ENCODE measurements at places on chromosomes 1 and 21.

GRCh38 chr1:91851130-91852010 is 34.6 kb downstream of the TGFBR3 start:
- no peak for DNase-seq

- no peak for DNase-seq
Observed at GRCh38 chr1:119947468-119947867, 51.2 kb upstream of the ADAM30 start.

GRCh38 chr1:86912281-86912900 is 1.5 kb downstream of the SELENOF start:
- DNase-seq, result no peak

DNA sequence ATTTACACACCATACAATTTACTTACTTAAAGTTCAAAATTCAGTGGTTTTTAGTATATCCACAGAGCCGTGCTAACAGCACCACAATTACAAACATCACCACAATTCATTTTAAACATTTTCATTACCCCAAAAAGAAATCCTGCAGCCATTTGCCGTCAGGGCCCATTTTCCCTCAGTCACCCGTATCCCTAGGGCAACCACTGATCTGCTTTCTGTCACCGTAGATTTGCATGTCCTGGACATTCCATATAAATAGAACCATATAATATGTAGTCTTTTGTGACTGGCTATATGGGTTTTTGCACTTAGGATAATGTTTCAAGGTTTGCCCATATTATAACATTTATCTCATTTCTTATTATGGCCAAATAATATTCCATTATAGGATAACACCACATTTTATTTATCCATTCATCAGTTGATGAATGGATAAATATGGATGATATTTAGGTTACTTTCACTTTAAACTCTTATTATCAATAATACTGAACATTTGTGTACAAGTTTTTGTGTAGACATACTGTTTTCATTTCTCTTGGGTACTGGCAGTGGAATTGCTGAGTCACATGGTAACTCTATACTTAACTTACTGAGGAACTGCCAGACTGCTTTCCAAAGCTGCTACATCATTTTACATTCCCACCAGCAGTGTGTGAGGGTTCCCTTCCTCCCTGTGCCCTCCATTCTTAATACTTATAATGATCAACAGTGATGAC is 68.9 kb downstream of the ST3GAL3 start:
- no peak for DNase-seq

- DNase-seq, result no peak
Observed at GRCh38 chr1:245409341-245410195, 254.8 kb downstream of the KIF26B start.

DNA sequence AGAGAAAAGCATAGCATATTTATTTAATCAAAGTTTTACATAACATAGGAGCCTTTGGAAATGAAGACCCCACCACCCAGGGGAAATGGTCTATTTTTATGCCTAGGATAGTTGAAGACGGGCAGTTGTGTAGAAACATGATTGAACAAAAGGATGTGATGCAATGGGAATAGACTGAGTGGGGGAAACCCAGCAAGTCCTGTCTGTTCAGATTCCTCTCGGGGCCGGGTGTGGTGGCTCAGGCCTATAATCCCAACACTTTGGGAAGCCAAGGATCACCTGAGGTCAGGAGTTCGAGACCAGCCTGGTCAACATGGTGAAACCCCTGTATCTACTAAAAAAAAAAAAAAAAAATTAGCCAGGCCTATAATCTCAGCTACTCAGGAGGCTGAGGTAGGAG is 298.3 kb downstream of the MATN1 start:
- DNase-seq, result no peak

DNA sequence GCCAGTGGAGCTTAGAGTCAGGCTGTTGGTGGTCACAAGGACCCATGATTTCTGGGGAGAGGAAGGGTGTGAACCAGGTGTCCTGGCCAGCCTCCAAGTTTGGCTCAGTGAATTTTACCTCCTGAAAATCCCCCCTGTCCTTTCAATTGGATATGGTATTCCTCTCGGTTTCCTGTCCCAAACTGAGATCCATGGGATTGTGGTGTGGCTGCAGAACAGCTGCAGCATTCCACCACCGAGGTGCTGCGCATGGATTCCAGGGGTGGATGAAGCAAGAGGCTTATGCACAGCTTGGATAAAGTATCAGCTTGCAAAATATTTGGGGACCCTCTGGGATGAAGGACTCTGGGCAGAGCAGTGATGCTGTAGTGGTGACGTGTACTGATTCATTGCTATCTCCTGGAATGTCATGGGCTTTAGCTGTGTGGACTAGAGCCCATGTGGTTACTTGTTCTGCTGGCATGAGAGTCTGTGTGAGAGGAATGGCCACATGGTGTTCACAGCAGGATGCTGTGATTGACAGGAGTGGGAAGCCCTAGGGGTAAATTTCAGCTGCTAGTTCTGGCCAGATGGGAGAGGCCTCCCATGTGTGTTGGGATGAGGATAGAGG is 148.7 kb upstream of the SPAG17 start:
- DNase-seq, result no peak

GRCh38 chr1:204443260-204443619 is 31.6 kb upstream of the PPP1R15B start:
- no peak for DNase-seq

DNA sequence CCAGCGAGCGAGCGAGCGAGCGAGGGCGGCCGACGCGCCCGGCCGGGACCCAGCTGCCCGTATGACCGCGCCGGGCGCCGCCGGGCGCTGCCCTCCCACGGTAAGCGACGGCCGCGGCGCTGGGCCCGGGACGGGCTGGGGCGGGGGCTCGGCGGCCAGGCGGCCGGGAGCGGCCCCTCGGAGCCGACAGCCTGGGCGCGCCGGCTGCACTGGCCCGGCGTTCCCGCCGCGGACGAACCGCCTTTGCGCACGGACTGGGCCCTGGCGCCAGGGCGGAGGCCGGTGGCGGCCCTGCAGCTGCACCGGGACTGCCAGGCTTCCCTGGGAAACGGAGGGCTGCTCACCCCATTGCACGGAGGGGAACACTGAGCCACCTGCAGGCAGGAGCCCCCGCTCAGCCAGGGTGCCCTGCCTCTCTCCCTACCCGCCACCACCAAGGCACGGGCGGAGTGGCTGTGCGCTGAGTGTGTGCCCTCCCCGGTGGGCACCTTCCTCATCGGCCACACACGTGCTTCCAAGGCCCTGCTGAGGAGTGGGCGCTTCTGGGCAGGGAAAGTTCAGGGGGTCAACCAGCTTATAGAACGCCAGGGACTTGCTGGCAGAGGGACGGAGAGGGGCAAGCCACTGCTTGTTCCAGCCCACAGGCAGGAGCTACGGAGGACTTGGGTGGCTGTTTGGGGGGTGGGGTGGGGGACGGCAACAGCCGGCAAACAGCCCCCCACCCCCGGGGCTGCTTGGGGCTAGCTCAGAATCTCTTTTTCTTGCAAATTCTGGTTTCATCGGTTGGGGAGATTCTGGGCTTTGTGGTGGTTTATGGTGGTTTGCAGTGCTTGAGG is 532 bp downstream of the CSF1 start:
- no peak for DNase-seq

- DNase-seq, result no peak
Observed at GRCh38 chr1:41957568-41957967, 38.8 kb upstream of the HIVEP3 start.

GRCh38 chr1:91707114-91707889 is 178.6 kb downstream of the TGFBR3 start:
- no peak for DNase-seq

DNA sequence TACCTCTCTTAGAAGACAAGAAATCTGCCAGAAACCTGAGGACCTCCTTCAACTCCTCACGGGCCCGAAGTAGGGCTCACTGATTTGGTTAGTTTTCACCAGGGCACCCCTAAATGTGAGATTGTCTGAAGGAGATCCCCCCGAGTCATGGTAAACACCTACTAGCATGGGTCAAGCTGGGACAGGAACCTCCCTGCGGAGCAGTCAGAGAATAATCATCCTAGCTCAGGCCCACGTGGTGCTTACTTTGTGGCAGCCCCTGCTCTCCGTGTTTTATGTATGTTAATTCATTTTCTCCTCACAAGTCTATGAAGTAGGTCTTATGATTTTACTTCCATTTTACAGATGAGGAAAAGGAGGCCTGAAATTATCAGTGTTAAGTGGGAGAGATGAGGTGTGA is 138.2 kb downstream of the NTPCR start:
- DNase-seq, result no peak

GRCh38 chr1:17259233-17259873 is 10.5 kb downstream of the PADI3 start:
- no peak for DNase-seq

DNA sequence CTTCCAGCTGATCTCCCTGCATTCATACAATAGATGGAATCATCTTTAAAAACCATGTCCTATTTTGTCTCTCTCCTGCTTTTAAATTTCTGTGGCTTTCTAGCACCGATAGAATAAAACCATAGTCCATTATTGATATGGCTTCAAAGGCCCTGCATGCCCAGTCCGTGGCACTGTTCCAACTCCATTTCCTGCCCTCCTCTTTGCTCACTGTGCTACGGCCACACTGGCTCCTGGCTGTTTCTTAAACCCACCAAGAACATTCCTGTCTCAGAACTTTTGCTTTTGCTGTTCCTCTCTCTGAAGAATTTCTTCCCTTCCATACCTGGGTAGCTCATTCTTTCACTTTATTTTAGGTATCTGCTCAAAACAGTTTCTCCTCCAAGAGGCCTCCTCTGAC is 7.2 kb downstream of the SLAMF1 start:
- DNase-seq, result no peak

GRCh38 chr1:53588053-53588779 is 129.0 kb downstream of the DMRTB1 start:
- no peak for DNase-seq

- DNase-seq, result no peak
Observed at GRCh38 chr1:40023379-40023944, 17.1 kb upstream of the CAP1 start.

GRCh38 chr1:247295746-247296145 is 35.9 kb downstream of the ZNF496 start:
- no peak for DNase-seq

DNA sequence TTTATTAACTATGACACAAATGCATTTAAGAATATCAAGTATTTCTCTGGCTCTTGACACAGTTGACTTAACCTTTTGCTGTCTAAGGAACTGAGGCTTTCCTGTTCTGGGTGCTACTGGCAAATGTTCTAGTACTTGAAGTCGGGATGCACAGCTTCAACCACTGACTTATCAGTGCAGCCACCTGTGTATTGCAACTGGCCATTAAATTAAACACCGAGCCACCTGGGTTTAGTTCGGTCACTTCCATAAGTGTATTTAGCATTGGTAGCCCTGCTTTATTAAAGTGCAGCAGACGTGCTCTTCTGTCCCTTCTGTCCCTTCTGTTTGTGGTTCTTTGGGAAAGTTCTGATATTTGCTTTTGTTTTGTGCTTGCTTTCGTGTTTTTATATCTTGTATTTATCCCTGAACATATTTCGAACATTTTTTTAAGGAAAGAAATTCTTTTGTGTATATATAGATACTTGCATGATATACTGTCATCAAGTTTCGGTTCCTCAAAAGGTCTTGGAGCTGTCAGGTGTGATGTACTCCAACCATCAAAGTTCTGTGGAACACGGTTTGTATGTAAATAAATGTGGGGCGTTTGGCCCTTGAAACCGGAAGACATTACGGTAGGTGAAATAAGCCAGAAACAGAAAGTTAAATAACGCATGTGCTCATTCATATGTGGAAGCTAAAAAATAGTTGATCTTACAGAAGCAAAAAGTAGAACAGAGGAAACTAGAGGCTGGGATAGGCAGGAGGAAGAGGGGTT is 297.9 kb upstream of the GREM2 start:
- DNase-seq, result no peak

- DNase-seq, result no peak
Observed at GRCh38 chr1:156467906-156468305, 32.7 kb downstream of the MEF2D start.

- DNase-seq, result no peak
Observed at GRCh38 chr1:241823925-241824324, 24.1 kb upstream of the EXO1 start.
